Urothelium cell line (cell line): ENCODE measurements at places on chromosomes 7 and 10.

DNA sequence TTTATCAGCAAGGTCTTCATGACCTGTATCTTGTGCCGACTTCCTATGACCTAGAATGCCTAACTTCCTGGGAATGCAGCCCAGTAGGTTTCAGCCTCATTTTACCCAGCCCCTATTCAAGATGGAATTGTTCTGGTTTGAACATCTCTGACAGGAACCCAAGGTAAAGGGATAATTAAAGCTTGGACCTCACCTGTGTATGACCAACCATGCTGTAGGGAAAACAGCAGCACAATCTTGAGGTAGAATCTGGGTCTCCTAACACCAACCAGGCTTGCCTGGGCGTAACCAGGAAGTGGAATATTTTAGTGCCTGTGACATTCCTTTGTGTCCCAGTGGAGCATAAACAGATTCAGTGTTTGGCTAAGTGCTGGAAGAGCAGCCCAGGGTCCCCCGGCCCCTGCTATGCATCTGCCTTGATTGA, 94.1 kb downstream of the PFKFB3 start:
- no peak for DNase-seq

DNA sequence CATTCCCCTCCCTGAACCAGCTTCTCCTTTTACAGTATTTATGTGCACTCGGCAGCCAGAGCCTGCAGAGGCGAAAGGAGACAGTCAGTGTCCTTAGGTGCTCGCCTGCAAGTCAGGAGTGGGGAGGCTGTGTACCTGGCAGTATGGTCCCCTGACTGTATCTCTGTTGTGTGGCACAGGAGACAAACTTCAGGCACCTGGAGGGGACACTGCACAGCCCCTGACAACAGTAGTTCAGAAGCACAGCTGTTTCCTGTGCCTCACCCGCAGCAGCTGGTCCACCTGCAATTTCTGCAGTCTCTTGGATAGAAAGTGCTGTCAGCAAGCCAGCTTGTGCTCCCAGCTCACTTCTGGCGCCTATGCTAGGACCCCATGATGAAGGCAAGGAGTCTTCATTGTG, 73.4 kb upstream of the LAMB4 start:
- DNase-seq, result no peak

GRCh38 chr10:78320506-78320905, 286.8 kb downstream of the RPS24 start:
- no peak for DNase-seq

DNA sequence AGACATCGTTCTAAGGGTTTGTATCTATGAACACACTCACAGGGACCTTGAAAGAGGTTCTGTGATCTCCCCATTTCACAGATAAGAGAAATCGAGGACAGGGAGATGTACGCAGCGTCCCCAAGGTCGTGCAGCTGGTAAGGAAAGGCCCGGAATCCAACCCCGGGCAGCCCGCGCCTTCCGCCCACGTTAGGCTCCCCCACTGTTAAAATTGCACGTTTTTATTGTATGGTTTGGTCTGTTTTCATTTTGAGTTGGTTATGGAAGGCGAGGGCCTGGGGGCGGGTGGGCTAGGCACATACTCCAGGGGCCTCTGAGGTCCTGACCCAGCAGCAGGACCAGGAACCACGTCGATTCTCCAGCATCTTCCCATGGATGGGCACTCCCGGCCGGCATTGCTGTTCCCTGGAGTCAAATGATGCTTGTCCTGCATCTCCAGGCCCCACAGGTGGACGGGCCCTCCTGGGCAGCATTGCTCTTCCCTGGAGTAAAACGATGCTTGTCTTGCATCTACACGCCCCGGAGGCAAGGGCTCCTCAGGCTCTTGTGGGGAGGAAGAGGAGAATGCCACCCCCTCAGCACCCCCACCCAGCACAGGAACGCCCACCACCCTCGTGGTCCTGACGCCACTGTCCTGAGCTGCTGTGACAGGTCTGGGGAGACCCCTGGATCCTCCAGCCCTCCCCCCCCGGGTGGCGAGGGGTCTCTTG, 65.9 kb downstream of the PDGFA start:
- no peak for DNase-seq

DNA sequence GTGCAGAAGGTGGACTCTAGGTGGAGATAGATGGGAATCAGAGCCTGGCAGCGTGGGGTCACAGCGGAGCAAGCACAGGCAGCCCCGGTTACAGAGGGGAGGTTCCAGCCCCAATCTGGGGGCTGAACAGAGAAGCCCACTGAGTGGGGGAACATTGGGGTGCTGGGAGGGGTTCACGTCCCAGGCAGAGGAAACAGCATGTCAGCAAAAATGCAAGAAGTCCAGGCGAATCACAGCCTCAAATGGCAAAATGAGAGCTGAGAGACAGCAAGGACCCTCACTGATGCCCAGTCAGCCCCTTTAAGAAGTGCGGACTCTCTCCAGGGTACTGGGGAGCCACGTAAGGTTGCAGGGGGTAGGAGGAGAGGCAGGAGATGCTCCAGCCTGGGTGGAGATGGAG, 62.0 kb downstream of the ELFN1 start:
- no peak for DNase-seq

- no peak for DNase-seq
Observed at GRCh38 chr10:60803865-60804264, 25.6 kb downstream of the CDK1 start.

DNA sequence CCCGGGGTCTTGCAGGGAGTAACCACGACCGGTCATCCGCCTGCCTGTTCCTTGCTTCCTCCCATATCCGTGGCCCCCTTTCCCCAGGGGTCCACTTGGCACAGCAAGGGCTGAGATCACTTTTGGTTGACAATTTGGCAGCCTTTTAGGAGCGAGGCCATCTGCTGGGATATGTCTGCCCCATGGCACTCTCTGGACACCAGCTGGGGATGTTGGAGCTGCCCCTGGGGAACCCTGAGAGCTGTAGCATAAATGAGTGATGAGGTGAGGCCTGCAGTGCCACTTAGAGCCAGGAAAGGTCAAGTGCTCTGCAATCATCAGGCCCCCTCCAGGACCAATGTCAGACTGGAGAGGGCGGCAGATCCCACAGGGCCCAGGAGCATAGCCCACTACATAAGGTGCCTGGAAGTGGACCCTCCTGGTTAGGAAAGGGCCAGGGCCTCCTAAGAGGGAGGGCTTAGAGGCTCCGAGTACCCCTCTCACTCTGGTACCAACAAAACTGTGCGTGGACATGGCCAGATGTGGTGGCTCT, 92.1 kb downstream of the HIP1 start:
- no peak for DNase-seq

GRCh38 chr10:43913676-43914235, 265.1 kb upstream of the ZNF32 start:
- DNase-seq, result no peak

- DNase-seq, result no peak
Observed at GRCh38 chr7:116340943-116341907, 130.9 kb downstream of the TES start.

DNA sequence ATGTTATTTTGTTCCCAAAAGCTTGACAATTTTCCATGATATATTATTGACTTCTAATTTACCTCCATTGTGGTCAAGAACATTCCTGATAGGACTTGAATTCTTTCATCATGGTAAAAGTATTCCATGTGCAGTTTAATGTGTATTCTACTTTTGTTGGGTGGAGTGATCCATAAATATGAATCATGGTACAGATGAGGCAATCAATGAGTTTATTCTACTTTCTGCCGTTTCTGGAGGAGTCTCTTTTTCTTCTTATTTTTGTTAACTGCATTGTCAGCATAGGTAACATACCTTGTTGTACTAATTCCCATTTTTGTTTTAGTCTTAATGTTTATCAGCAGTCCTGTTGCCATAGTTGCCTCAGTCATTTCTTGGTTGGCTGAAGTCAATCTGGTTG, 69.6 kb downstream of the SHOC2 start:
- no peak for DNase-seq

GRCh38 chr7:116727432-116728009, 55.5 kb downstream of the MET start:
- no peak for DNase-seq

DNA sequence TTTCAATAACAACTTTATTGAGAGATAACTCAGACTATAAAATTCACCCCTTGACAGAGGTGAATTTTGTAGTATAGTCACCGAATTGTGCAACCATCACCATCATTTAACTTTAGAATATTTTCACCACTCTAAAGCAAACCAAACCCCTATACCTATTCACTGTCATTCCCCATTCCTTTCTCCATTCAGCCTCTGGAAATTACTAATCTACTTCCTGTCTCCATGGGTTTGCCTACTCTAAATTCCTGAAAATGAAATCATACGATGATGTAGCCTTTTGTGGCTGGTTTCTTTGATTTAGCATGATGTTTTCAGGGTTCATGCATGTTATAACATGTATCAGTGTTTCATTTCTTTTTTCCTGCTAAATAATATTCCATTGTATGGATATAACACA, 15.6 kb upstream of the LMTK2 start:
- no peak for DNase-seq

DNA sequence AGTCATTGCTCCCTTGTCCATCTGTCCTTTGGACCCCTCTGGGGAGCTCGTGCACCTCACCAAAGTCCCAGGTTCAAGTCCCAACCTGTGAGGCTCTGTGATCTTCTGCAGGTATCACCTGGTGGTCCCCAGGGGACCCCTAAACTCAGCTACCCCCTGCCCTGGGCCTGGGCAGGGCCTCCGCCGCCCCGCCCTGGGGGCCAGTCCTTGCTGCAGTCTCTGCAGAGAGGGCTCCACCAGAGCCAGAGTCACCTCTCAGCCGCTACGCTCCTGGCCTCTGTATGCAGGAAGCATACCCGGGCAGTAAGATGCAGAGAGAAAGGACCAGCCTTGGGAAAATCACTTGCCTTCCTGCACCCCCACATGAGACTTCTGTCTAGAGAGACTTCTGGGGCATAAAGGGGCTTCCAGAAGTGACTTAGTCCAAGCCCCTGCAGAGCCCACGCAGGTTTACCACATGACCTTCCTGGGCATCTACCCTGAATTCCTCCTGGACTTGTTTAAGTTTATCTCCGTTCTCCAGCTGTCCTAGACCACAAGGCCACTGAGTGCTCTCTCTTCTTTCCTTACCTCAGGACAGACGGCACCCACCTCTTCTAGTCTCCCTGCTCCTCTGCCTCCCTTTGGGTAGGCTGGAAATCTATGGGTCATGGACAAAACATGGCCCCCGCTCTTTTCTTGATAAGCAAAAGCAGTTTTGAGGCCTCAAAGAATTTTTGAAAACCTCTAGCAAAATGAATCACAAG, 21.2 kb downstream of the CALML5 start:
- DNase-seq, result no peak

DNA sequence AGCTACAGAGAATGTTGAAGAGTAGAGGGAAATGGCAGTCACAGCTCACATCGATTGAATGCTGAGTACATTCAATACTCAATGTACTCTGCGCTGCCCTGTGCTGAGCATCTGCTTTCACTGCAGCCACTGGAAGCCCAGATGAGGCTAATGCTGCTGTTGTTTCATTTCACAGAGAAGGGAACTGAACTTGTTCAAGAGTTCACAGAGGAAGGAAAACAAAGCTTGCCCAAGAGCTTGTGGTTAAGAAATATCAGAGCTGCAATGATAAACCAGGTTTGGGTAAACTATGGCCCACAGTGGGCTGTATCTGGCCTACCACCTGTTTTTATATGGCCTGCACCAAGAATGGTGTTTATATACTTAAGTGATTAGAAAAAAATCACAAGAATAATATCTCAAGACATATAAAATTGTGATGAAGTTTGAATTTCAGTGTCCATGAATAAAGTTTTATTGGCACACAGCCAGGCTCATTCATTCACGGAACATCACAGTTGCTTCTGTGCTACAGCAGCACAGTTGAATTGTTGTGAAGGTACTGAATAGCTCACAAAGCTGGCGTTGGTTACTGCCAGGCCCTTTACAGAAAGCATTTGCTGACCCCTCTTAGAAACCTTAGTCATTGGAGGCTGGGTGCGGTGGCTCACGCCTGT, 64.1 kb downstream of the CFAP58 start:
- no peak for DNase-seq

GRCh38 chr7:12728192-12728538, 40.7 kb downstream of the ARL4A start:
- no peak for DNase-seq

DNA sequence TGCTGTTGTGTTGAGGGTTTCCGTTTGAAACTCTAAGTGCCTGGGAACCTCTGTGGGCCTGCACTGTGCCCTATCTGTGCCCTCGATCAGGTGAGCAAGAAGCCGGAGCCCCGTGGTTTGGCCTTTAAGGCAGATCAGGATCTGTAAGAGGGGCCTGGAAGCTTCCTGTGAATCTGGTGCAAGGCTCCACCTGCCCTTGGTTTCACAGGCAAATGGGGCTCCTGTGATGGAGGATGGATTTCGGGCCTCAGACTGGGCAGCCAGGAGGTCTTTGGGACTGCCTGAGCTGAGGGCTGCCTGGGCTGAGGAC, 21.6 kb downstream of the SCART1 start:
- no peak for DNase-seq

GRCh38 chr10:72270607-72271281, 3.0 kb upstream of the DDIT4 start:
- DNase-seq, result no peak

DNA sequence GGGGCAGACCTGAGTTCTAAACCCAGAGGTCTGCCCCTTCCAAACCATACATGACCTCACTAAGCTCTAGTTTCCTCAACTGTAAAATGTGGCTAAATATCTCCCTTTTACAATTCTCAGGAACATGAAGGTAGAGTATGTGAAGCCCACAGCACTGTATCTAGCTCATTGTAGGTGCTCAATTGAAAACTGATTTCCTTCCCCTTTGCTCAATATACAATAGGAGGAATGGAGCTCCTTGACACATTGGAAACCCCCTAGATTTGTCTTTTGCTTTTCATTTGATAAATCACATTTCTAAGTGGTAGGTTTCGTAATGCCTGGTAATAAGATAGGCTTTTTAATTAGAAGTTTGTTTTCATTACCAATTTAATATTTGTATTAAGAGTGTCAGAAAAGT, 153.3 kb downstream of the ARID5B start:
- DNase-seq, result no peak

- peak; percentile 73 for DNase-seq
Observed at GRCh38 chr7:86926732-86927131, 132.7 kb downstream of the ELAPOR2 start.

- DNase-seq, result no peak
Observed at GRCh38 chr10:133185421-133185820, 25.4 kb downstream of the KNDC1 start.

- DNase-seq, result no peak
Observed at GRCh38 chr10:75035975-75036708, 75.3 kb upstream of the SAMD8 start.

DNA sequence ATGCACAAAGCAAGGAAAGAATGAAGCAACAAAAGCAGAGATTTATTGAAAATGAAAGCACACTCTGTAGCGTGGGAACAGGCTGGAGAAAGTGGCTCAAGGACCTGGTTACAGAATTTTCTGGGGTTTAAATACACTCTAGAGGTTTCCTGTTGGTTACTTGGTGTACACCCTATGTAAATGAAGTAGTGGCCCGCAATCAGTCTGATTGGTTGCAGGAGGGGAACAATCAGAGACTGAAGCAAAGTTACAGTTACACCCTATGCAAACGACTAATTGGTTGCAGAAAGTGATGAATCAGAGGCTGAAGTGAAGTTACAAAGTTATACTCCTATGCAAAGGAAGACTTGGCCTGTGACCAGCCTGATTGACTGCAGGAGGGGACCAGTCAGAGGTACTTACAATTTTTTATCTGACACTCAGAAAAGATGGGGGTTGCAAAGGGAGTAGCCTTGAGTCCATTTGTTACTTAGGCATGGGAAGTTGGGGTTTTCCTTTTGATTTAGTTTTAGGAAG, 3.6 kb upstream of the MTPN start:
- no peak for DNase-seq
